Esophagus squamous epithelium (tissue), 5 donors: ENCODE measurements at places on chromosomes 11 and 22.

- DNase-seq = no peak
Measured at GRCh38 chr11:30653606-30654005, 67.5 kb upstream of the MPPED2 start.

DNA sequence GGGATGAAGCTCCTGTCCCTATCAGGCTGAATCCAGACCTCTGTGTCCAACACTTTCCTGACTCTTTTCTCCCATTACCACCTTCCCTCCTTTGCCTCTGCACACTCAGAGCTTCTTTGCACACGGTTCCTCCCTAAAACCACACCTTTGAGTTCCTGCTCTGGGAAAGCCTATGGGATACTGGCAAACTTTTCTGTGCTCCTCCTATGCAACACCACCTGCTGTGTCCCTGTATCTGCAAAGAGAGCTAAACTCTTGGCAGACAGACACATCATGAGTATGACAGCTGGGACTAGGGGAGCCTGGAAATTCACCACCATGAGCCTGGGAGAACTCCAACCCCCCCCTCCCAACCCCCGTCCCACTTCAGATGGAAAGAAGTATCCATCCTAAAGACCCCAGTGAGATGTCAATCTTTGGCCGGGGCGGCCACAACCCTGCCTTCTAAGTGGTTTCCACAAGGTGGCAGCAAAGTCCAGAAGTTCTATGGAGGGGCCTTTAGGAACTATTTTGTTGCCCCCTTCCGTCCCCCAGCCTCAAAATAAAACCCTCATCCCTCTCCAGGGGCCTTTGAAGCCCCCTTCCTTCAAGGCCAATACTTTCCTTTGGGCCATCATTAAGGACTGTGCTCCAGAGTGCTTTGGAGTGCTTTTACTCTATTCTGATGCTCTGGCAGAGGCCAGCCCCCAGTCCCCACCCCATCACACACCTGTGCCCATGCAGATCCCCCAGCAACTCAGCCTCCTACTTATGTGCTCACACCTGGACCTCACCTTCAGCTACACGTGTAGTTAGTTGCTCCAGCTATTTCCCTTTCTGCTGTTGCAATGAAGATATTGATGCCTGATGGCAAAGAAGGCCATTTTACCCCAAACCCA lies 19.4 kb downstream of the HTR3A start:
- no peak for DNase-seq

- no peak for DNase-seq
Measured at GRCh38 chr11:16804104-16804947, 65.9 kb downstream of the C11orf58 start.

DNA sequence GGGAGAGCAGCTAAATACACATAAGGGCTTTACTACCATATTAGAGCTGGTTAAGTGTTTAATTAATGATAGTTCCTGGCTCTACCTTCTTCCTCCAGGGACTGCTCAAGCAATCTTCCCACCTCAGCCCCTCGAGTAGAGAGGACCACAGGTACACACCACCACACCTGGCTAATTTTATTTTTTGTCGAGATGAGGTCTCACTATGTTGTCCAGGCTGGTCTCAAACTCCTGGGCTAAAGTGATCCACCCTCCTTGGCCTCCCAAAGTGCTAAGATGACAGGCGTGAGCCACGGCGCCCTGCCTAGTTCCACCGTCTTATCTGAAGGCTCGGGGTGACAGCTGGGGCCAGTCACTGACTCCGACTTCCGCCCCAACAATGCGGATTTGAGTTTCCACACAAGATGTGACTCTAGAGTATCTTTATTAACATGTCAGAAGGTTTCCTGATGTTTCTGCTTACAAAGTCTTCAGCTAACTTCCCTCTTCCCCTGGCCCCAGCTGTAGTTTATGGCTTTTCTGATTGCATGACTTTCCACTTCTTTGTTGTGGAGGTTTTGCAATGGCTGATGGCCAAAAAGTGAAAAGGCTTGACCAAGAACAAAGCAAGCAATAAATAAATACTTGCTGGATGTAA lies 16.8 kb downstream of the TPST2 start:
- no peak for DNase-seq

DNA sequence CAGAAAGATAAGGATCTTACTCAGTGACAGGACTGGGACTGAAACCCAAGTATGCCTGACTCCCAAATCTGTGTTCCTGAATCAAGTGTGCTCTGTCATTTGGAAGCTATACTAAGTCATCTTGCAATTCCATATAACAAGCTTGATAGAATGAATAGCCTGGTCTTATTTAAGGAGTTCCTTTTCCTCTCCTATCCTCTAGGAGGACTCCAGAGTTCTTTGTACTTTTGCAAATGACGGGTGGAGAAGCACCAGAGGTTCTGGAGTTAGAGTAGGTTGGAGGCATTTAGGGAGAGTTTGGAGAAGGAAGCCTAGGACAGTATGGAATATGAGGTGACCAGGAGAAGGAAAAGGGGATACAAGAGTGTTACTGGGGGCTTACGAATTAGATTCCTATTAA lies 92.9 kb upstream of the RCN1 start:
- DNase-seq = no peak
